ENCODE measurements at places on chromosomes 2 and 18.

- no peak for DNase-seq
Measured at GRCh38 chr2:20620271-20620681, 30.6 kb downstream of the HS1BP3 start.

DNA sequence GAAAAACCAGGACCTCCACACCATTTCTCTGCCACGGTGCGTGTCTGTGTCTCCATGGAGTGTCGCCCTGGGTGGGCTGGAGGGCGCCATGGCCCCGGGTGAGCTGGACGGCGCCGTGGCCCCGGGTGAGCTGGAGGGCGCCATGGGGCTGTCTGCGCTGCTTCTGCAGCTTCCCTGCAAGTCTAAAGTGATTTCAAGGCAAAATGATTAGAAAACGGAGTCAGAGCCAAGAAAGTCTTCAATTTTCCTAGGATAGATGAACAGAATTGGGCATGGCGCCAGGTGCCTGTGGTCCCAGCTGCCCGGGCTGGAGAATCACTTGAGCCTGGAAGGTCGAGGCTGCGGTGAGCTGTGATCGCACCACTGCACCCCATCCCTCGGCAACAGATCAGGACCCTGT lies 27.7 kb upstream of the NFATC1 start:
- no peak for DNase-seq

GRCh38 chr2:47214990-47215389 lies 59.9 kb upstream of the STPG4 start:
- no peak for DNase-seq

DNA sequence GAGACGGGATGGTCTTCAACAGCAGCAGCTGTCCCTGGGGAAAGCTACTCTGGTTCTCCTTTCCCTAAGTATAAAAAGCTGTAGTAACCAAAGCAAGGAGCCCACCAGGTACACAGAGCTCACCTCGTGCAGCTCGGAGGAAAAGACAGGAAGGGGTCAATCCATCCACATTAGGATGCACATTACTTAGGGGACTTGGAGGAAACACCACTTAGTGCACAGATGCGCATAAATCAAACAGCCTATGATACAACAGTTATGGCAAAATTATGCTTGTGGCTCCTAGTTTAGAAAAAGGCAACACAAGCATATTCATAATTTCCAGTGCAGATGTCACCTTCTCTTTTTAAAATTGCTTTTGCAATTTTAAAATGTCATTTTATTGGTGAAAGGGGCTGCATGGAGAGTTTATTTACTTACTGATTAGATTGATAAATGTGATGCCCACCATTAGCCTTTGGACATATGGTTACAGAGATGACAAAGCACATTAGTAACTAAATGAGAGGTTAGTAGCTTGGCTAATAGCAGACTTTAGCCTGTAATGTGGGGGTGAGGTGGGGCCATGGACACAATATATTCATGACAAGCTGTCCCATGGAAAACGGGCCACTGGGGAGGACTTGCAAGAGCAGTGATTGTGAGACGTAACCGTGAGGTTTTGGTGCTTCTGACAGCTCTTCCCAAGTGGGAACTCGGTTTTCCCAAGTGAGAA lies 199.8 kb downstream of the MYT1L start:
- DNase-seq = no peak

GRCh38 chr2:119674711-119675500 lies 4.1 kb upstream of the TMEM177 start:
- DNase-seq = no peak
